Stimulated activated CD4-positive, alpha-beta T cell treated with anti-CD3 and anti-CD28 coated beads, Interleukin-1b, Interleukin-23, amount 100 ng/mL, for 24 hours (primary cell): ENCODE measurements at places on chromosomes 6 and 20.

DNA sequence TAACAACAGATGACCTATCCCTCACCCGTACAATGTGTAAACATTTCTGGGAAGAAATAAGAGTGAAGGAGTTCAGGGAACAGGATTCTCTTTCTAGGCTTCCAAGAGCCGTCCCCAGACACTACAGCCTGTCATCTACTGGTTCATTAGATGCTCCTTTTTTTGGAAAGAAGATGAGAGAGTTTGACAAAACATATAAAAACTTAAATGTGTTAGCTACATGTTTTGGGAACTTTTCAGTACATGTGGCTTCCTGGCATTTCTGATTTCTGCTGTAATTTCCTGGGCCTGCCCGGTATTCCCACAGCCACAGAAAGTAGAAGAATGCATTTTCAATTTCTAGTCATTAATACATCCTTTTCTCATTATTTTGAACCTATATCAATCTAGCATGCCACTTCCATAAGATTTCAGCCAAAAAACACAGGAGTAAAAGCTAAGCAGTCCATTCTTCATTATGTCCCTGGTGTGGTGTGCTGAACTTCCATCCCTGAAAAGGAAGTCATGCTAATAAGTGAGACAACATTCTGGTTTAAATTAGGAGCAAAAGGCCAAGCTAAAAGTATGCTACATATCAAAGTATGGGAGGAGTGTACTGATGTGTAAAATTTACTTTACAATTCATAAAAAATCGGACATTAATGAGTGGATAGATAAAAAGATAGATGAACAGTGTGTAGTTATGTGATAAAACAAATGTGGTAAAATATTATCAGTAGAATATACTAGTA lies 198.2 kb downstream of the WDR27 start:
- DNase-seq: no peak

DNA sequence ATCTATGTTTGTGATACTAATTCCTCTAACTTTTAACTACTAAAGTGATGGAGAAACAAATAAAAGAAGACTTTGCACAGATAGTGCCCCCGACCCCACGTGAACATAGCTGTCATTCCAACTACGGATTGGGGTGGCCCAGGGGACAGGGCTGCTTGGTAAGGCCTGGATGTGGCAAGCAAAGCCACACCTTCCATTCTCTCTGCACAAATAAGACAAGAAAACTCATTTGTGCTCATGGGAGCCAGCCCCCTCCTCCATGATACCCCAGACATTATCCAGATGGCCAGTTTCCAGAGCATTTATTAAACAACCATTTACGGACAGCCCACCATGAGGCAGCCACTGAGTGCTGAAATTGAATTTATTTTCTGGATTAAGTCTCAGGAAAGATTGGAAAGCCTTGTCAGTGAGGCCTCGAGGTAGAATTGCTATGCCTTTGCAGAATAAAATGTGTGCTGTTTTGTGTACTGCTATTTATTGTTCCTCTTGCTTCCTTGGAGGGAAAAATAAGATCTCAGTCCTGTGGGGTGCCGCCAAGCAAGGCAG lies 151.2 kb downstream of the UNC5CL start:
- no peak for DNase-seq

DNA sequence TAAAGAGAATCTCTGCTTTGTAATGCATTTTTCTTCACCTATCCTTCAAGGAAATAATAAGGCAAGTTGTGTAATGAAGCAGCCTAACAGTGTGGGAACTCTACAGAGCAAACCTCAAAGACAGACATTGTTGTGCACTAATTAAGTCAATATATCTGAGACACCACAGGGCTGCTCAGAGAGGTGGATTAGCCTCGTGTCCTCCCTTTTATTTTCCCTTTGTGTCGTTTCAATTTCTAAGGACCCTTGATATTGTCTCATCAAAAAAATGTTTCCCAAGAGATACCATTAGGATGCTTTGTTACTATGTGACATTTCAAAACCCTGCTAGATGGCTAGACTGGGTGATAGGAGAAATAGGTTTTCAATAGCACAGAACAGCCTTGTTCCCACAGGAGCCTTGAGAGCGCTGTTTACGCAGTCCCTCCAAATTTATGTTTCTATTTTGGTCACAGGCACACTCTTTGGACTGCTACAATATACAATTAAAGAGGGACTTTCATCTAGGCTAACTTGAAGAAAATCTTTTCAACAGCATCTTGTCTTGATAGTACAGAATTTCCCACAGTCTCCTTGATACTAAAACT lies 23.1 kb downstream of the UBE3D start:
- no peak for DNase-seq

DNA sequence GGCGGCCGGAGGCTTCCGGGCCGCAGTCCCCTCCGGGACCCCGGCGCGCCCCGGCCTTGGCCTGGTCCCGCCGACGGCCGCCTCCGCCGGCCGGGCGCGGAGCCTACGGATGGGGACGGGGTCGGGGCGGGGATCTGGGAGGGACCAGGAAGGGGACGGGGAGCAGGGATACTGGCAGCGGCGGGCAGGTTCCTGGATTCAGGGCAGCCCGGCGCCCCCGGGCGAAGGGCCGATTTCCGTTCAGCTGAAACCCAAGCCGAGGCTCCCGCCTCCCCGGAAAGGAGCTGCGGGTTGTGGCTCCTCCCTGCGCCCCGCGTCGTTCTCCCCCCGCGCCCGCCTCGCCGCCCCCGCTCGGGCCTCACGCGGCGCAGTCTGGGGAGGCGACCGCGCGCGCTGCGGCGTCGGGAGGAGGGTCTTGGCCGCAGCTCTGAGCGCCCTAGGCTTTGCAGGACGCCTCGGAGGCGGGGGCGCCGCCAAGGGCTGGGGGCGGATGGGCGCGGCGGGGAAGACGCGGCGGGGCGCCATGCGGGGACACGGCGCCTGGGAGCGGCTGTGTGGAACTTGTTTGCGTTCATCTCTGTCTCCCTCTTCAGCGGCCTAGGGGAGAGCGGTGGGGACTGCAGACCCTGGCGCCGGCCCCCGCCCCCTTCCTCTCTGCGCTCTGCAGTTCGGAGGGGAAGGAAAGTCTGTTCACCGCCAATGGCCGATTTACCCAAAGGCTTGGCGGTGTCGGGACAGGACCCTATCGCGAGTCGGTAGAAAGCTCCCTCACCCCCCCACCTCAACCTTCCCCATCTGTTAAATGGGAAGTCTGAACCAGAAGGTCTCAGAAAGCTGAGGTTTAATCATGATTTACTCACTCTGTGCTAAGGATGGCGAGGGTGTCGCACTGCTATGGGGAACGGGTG lies 22.7 kb upstream of the TMEM181 start:
- DNase-seq: no peak

GRCh38 chr6:157211603-157212455 lies 111.5 kb downstream of the TMEM242 start:
- no peak for DNase-seq

GRCh38 chr6:11798538-11798937 lies 19.9 kb upstream of the ADTRP start:
- DNase-seq: no peak

DNA sequence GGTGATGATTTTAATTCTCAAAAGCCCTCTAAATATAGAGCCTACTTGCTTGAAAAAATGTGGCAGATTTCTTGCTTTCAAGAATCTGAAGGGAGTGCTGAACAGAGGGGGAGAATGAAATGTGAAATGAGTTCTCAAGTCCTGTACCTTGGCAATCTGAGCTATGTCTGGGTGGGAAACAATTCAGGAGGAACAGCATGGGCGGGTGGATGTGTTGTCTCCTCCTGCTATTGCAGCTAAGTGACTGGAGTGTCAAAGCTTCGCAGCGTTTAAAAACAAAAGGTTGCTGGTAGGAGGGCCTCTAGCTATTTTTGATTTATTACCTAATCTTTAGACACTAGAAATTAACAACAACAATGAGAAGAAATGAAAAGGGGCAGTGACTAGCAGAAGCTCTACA lies 102.5 kb upstream of the ARG1 start:
- no peak for DNase-seq

GRCh38 chr6:129871221-129871620 lies 10.1 kb upstream of the TMEM244 start:
- no peak for DNase-seq

GRCh38 chr20:17990278-17990972 lies 21.6 kb downstream of the MGME1 start:
- DNase-seq: no peak

- no peak for DNase-seq
Observed at GRCh38 chr20:31718952-31719643, 3.6 kb downstream of the BCL2L1 start.

- no peak for DNase-seq
Observed at GRCh38 chr6:36463676-36464075, 20.9 kb downstream of the KCTD20 start.

GRCh38 chr6:18016133-18016532 lies 28.7 kb upstream of the KIF13A start:
- no peak for DNase-seq

GRCh38 chr6:11815231-11815630 lies 36.6 kb upstream of the ADTRP start:
- DNase-seq: no peak

GRCh38 chr6:1131285-1132079 lies 180.4 kb upstream of the FOXQ1 start:
- DNase-seq: no peak

- no peak for DNase-seq
Observed at GRCh38 chr20:53316206-53316937, 277.3 kb downstream of the ZNF217 start.

DNA sequence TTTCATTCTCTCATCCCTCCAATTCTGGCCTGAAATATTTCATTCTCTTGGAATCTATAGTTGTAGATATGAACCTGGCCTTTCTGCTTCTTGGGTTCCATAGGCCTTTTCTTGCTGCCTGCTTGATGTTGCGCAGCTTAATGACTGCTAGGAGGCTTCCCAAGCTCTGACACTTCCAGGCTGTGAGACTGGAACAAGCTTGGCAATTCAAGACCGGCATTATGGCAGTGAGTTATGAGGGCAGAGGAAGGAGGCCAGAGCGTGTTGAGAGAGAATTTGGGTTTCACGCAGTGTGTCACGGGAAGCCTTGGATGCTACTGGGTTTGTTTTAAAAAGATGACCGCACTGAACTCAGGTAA lies 948 bp upstream of the DNAJC5 start:
- no peak for DNase-seq

- peak; percentile 49 for DNase-seq
Observed at GRCh38 chr6:87407901-87408720, at the start of gene CFAP206. CFAP206 (plus strand) TSS chr6:87407972; CDS start chr6:87409840, 1,868 bp downstream.

DNA sequence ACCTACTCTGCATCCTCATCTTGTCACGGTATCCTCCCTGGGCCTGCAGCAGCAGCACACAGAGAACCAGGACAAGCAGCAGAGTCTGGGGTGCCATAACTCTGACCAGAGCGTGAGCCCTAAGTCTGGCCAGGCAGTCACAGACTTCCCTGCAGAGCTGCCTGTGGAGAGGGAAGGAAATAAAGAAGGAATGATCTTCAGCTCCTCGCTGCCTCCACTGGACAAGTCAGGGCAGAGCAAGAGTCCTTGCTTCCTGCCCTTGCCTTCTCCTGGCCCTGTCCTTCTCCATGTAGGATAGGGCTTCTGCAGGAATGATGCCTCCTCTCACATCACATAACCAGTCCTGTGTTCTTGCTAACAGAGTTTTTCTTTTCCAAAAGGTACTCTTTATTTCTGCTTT lies 15.9 kb upstream of the WFDC11 start:
- no peak for DNase-seq

DNA sequence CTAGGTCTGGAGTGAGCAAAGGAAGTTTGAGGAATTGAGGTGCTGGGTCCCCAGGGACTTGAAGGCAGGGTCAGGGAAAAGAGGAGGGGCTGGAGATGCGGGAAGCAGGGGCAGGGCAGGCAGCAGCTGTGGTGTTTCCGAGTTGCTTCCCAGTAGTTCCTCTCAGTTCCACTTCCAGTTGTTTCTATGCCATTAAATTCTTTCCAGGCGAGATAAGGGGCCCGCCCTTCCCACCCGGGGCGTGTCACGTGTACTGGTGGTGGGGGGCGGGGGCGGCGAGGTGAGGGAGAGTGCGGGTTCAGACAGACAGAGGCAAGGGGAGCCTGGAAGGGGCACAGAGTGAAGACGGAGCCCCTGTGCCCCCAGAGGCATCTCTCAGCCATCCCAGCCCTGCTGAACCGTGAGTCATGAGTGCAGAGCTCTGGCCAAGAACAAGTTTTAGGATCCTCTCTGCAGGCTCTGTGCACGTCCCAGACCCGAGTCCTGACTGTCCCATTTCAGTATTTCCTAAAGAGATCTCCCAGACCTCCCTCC lies 977 bp downstream of the TNXB start:
- DNase-seq: no peak

DNA sequence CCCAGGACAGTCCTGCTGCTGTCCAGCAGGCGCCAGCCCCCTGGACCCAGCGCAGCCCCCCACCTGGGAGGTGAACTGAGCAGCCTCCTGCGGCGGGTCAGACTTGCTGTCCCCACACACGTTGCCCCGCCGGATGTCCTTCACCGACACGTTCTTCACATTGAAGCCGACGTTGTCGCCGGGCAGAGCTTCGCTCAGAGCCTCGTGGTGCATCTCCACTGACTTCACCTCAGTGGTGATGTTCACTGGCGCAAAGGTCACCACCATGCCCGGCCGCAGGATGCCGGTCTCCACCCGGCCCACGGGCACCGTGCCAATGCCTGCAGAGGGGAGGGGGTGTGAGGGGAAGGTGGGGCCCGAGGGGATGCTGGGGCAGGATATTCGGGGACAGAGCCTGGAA lies 8.5 kb downstream of the EEF1A2 start:
- no peak for DNase-seq

DNA sequence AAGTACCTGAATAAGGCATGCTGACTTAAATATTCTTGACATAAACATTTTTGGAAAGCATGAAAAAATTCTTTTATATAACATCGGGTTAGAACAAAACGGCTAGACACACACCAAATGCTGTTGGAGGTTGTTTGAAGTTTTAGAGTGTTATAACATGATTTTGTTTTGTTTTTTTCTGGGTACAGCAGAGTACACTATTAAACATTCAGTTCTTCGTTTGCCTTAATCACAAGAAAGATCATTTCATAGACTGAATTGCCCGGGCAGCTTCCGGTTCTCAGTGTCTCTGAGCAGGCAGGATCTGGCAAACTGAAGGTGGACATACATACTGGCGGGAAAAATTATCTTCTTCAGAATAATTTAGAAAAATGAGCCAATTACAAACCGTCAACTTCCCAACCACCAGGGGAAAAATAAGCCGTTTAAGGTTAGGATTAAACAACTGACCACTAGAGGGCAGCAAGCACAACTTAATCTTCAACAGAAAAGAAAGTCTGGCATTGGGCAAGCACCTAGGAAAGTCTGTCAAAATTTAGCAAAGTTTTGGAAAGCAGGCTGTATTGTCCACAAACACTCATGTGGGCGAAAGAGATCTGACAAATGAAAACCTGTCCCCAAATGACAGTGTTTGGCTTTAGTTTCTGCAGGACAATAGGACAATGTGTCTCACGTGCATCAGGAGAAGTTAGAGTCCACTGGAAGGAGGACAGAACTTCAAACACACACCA lies 15.0 kb downstream of the ZNF217 start:
- DNase-seq: peak; percentile 63

GRCh38 chr6:12602951-12603672 lies 113.5 kb upstream of the PHACTR1 start:
- no peak for DNase-seq

DNA sequence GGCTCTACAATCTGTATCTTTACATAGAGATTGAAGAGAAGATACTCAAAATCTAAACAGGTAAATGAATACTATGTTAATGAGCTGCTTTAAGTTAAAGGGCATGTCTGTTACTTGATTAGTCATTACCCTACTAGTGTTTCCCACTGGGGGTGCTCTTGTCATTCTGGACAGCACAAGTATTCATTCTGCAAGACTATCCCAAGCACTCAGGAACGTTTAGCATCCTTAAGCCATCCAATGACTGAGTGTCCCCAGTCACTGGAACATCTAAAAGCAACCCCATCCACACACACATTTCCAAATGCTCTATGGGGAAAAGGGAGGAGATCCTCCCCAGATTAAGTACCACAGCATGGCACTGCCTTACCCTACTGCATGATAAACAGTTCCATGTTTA lies 25.7 kb downstream of the EZR start:
- no peak for DNase-seq

GRCh38 chr6:162525181-162525580 lies 202.4 kb downstream of the PRKN start:
- no peak for DNase-seq
